Nasal cavity respiratory epithelium epithelial cell of viscerocranial mucosa (primary cell): ENCODE measurements at places on chromosomes 1 and 21. TPM values are rescaled to one million over a fixed set of nuclear protein-coding genes. Genes with fewer than 3 reads are reported as not detected.

Gene DENND2C
- total RNA-seq, result 26.8 and 40.0 TPM in 2 replicates

Gene KRTAP21-2
- not detected in 2 replicates for total RNA-seq

Gene S100A8
- total RNA-seq, result 238 and 331 TPM in 2 replicates

Gene CLSTN1
- total RNA-seq, result 187 and 507 TPM in 2 replicates

Gene CD1C
- not detected in 2 replicates for total RNA-seq

Gene RGS8
- not detected in 2 replicates for total RNA-seq

Gene TRABD2B
- 1.1 TPM in 1 of 2 replicates, not detected in the other for total RNA-seq
